ENCODE measurements at places on chromosomes 2 and 18.
A peak's percentile ranks its signal among the peaks of the same experiment; 100 is the strongest.

DNA sequence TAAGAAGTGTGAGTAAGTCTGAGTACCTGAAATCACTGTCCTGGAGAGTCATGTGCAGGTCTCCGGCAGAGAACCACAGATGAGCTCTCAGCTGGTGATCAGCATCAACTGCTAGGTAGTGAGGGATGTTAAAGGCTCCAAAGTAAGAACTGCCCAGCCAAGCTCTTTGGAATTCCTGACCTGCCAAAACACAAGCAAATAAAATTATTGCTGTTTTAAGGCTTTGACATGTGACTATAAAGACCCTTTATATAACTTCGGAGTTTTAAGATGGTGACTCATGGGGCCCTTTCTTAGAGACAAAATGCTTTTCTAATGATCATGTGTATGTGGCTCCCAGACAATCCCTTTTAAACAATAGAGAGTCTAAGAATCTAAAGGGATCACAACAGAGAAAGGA is 855.7 kb downstream of the TRIB2 start:
- DNase-seq = no peak

GRCh38 chr18:34261865-34262780 is 37.4 kb upstream of the NOL4 start:
- no peak for DNase-seq

DNA sequence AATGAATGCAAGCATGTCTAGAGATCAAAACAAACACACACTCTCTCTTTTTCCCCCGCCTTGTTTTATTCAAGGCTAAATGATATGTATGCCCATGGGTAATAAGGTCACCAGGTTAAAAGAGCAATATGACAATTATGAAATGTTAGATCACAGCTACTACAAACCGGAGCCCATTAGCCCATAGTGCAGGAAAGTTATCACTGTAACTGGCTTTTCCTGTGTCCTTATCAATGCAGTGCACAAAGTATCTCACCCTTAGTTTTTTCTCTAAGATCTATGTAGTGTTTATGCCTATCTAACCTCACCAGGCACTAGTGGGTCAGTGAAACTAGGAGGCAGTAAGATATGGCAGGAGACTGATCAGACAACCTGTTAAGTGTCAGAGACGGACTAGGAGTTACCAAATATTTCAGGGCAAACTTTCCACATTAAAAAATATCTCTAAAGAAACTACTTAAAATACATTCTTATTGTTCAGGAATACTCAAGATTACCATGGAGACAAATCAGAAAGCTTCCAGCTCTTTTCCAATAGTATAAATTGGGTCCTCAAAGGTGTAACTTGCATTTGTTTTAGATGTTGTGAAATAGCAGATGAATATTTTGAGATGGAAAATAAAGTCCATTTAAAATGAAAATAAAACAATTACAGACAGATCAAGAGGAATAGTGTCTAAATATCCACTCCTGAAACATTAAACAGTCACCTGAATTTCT is 282.2 kb downstream of the EXOC6B start:
- no peak for DNase-seq

DNA sequence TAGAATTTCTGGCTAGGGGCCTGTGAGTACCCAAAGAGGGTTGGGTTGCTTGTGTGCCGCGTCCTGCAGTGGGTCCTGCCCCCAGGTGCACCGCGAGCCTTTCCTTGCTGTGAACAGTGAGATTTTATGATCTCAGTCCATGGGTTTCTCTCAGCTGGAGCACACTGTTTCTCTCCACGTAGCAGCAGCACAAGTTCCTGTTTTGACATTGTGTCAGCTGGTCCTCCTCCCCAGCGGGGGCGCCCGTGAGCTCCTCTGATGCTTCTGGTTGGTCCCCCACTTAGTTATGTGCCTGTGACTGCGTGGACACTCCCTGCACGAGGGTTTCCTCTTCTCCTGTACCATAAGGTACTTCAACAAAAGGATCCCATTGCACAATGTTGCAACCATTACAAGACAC is 29.8 kb downstream of the TSHZ1 start:
- DNase-seq = no peak

GRCh38 chr2:44543773-44544725 is 182.3 kb downstream of the CAMKMT start:
- no peak for DNase-seq

- no peak for DNase-seq
Measured at GRCh38 chr2:115560666-115561065, 1118.2 kb downstream of the DPP10 start.

GRCh38 chr2:187991389-187991788 is 300.3 kb upstream of the GULP1 start:
- no peak for DNase-seq

DNA sequence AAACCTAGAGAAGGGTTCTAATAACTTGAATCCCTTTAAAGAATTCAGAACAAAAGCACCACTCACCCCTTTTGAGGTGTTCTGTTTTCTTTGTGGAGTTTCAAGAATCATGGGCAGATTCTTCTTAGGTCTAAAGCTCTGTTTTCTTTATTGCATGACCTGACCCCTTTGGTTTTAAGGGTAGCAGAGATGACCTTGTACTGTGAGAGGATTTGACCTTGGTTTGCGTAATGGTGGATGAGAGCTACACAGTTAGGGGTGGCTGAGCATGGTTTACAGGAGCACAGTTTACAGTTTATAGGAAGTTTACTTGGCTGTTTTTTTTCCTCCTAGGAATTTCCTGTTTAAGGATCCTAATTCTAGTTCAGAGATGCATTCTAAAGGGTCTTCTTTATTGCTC is 1095.6 kb upstream of the NRXN1 start:
- DNase-seq = no peak

- no peak for DNase-seq
Measured at GRCh38 chr2:153601812-153602211, 123.2 kb upstream of the RPRM start.

- DNase-seq = no peak
Measured at GRCh38 chr2:81276595-81276994, 972.0 kb upstream of the LRRTM1 start.

DNA sequence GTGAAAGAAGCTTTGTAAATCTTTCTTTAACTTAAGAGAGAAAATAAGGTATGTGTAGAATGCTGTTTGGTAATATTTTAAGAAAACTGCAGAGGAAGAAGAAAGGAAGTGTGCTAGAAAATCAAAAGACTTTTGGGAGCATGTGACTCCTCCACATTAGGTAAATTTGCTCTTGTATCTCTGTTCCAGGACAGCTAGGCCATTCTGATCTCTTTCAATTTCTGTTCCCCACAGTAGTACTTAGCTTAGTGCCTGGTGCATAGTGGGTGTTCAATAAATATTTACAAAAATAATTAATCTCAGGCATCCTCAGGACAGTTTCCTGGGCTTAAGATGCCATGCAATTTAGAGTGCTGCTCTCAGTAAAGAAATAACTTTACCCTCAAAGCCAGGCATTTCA is 105.0 kb downstream of the GPD2 start:
- DNase-seq = no peak

DNA sequence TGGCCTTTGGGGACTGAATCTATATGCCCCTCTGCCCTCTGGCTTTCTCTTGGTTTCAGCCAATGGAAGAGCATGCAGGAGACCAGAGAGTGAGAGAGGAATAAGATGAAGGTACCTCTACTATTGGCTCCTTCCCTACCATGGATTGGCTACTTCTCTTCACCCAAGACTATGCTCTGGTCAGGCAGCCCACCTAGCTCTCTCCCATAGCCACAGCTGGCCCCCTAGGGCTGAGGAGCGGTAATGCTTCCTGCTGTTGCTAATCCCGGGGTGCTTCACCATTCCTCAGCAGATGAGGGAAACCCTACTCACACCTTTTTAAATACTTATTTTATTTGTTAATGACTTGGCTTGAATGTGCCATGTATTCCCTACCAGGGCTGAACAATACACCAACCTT is 142.4 kb downstream of the MREG start:
- no peak for DNase-seq

- peak; percentile 41 for DNase-seq
Measured at GRCh38 chr2:159126432-159127022, 158.1 kb downstream of the TANC1 start.

DNA sequence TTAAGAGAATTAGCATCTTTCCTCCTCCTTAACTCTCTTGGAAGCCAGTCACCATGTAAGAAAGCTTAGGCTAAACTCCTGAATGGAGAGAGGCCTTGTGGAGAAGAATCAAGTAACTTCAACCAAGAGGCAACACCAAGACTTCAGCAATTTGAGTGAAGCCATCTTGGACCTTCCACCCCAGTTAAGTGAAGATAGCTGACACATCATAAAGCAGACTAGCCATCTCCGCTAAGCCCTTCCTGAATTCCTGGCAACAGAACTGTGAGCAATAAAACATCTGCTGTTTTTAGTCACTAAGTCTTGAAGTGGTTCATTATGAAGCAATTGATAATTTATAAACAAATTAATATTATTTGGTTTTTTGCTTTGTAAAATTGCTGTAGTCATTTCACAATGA is 1.5 kb upstream of the ZNF397 start:
- no peak for DNase-seq

DNA sequence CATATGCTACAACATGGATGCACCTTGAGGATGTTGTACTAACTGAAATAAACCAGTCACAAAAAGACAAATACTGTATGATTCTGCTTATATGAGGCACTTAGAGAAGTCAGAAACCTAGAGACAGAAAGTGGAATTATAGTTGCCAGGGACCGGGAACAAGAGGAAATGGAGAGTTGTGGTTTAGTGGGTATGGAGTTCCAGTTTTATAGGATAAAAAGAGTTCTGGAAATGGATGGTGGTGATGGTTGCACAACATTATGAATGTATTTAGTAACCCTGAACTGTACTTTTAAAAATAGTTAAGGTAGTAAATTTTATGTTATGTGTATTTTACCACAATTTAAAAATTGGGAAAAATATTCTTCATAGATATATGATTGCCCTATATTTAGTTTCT is 97.7 kb downstream of the DPP4 start:
- DNase-seq = no peak
